ENCODE measurements at places on chromosomes 7 and 10.

DNA sequence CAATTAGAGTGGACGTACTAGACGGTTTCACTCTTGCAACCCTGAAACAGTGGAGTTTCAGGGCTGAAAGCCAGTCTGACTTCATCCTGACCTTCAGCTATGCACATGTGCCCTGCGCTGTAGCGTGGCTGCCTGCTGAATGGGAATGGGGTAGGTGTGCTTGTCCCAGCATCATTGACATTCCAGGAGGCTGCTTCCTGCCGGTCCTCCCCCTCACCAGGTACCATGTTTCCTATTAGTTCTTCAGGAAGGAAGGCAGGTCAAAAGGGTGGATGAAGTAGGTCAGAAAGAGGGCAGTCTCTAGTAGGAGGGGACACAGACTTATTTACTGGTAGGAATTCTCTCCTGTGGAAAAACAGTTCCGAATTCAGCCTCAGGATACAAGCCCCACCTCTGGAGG lies 551.8 kb upstream of the GALNT17 start:
- DNase-seq = no peak

DNA sequence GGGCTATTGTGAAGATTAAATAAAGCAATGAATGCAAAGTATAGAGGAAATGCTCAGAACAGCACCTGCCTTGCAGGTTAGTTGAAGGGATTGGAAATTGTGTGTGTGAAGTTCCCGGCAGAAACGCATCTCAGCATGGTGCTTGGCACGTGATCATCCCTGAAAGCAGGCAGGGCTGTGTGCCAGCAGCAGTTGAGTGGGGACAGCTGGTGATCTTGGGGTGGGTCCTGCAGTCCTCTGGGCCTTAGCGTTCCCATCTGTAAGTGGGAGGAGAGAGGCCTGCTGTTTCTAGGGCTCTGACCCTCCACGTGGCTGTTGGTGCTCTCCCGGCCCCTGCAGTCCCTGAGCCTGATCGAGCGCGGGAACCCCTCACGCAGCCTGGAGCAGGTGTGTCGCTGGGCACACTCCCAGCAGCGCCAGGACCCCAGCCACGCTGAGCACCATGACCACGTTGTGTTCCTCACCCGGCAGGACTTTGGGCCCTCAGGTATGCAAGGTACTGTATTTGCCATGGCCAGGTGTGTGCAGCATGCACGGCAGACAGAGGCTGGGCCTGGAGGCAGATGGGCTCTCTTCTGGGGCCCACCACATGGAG lies 55.3 kb downstream of the TBATA start:
- no peak for DNase-seq

- no peak for DNase-seq
Observed at GRCh38 chr7:22855049-22855392, 32.4 kb upstream of the TOMM7 start.

GRCh38 chr10:28668363-28669226 lies 8.7 kb upstream of the BAMBI start:
- DNase-seq = no peak

DNA sequence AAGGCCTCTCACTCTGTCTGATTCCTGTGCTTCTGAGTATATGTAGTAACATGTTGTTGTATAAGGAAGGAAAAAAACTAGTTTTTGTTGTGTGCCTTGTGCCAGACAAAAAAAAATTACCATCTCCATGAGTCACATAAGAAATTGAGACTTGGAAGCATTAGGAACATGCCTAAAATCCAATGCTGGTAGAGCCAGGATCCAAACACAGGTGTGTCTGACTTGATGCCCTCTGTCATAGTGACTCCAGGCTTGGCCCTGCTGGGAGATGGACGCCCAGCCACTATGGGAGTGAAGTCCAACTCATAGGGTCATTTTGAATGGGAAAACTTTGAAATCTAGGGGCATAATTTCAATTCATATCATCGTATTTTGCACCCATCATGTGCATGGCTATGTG lies 38.0 kb downstream of the PYROXD2 start:
- no peak for DNase-seq

DNA sequence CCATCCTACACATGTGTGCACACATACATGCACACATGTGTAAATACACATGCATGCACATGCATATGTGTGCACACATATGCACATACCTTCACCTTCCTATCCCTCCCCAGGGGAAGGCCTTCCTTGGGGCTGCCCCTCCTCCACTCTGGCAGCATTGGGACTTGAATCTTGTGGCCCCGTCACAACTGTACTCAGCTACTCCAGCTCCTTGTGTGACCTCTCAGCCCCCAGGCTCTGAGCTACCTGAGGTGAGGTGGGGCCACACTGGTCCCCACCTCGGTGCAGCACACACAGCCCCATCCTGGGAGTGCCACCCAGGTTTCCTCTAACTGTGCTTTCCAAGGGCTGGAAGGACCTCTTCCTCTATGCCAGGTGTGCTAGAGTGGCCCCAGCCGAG lies 116.0 kb downstream of the LHPP start:
- DNase-seq = no peak

- DNase-seq = no peak
Observed at GRCh38 chr7:117478836-117479224, 995 bp upstream of the CFTR start.

DNA sequence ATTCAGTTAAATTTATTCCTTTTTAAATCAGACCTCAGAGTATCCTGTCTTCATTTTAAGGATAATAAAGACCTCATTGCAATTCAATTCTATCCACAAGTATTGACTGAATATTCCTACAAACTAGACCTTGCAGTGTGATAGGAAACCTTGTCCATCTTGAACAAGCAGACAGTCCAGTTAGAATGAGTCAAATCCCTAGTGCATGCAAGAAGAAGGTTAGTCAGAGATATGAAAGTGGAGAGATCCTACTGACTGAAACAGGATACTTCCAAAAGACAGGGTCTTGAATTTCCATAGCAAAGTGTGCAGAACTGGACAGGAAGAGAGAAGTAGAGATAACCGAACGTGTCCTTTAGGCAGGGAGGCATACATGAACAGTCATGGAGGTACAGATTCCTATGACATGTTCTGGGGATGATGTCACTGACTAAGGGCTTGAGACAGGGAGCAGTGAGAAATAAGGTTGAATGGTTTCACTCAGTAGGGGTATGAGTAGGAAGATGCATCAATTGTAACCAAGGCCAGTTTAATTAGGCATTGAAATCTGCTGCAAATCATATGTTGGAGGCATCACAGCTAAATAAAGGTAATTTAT lies 45.2 kb downstream of the PPP1R3A start:
- DNase-seq = no peak

GRCh38 chr10:1807196-1807595 lies 69.9 kb upstream of the ADARB2 start:
- DNase-seq = no peak

DNA sequence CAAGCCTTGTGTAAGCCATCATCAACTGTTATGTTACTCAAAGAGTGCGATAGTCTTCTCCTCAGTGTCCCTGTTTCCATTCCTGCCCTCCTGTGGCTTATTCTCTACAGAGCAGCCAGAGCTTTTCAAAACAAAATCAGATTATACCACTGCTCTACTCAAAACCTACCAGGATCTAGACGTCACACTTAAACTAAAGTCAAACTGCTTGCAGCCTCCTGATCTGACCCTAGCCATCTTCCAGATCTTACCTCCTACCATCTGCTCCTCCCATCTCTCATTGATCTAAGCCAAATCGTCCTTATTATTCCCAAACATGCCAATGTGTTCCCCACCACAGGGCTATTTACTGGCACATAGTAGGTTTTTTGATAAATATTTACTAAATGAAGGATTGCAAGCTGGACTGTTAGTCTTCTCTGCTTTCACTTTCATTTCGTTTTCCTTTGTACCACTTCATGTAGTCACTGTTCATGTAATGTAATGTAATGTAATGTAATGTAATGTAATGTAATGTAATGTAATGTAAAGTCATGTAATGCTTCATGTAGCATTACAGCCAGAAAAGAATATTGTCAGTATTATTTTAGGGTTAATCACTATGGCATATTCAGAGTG lies 116.1 kb downstream of the GPR37 start:
- DNase-seq = no peak

DNA sequence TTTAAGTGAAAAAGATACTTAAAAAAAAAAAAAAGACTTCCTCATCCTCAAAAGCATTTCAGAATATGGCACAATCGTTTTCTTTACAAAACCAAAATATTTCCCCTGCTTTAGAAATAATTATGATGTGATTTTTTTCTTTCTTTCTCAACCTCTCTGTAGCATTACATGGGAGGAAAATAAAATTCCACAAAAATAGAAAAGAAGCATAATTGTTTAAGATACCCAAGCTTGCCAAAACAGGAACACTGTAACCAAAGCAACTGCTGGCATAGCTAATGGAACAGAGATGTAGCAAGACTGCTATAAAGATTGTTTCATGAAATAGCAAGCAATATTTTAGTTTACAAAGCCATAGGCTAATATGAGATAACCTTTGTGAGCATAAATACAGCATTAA lies 75.6 kb upstream of the GPR22 start:
- DNase-seq = no peak

DNA sequence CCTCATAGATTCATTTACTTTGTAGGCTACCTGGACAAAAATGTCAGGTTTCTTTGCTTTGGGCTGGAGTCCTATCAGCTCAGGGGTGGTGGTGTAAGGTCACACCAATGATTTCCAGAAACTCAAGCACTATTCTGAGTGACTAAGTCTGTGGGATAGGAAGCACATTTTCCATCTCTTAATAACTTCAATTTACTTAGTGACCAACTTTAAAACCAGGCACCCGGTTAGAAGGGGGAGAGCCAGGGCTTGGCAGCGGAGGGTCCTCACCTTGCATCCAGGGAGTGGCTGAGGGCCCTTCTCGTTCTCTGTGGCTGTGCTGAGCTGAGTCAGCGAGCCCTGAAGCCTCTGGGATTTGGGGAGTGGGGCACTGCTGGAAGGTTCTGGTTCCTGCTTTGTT lies 6.7 kb downstream of the CHST3 start:
- peak; percentile 63 for DNase-seq

DNA sequence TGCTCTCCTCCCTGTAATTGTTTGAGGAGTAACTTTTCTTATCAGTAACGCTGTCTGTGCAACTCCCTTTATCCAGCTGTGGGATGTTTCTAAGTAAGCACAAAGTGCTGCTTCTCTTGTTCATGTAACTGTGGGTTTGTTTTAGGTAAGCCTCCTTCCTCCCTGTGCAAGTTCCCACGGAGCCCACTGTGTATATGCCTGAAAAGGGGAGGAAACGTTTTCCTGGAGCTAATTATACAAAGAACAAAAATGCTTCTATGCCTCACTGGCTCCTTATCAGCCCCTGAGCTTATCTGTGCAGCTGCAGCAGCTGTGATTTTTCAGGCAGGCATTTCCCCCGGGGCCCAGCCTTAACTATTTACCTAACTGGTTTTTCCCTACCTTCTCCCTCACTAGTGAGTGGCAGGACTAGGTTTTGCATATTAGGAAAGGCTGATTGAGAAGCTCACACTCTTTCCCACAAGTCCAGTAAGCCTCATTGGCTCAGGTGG lies 593.4 kb upstream of the GHITM start:
- DNase-seq = no peak

Data from C1 segment of cervical spinal cord (tissue), 14 donors.